ENCODE measurements at places on chromosomes 6 and 20. TPM values are rescaled to one million over a fixed set of nuclear protein-coding genes. Genes with fewer than 3 reads are reported as not detected.
A peak's percentile ranks its signal among the peaks of the same experiment; 100 is the strongest.

The SLC22A2 gene
- not detected for total RNA-seq

DNA sequence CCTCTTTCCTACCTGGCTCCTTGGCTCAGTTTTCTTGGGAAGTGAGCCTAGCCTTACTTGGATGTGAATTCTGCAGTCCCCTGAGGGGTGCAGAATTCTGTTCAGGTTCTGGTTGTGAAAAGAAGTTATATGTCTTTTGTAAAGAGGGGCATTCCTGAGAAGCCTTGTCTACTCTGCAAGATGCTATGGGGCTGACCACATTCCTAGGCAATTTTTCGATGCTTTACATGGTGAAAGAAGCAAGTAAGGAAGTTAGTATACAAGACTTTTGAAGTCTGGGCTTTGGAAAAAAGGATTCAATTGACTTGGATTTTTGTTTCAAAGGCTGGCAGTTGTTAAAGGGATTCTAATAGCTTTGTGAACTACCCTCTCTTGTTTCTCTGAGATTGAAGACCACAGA is 167.9 kb upstream of the STMND1 start:
- DNase-seq: no peak
- H3K4me1 ChIP-seq: no peaks in the 10 kb centered on the region
- H3K27me3 ChIP-seq: no peaks in the 10 kb centered on the region
- no peak overlapping the region for H3K27ac ChIP-seq

- H3K36me3 ChIP-seq: no peaks in the 10 kb centered on the region
- H3K27me3 ChIP-seq: peaks cover 33% of the 10 kb centered on the region
- peak; percentile 62 for DNase-seq
- peaks cover 15% of the 10 kb centered on the region for H3K4me1 ChIP-seq
These were observed 1.9 kb upstream of the NKAIN4 start for GRCh38 chr20:63255931-63256704.

- no peak for DNase-seq
- no peak overlapping the region for H3K4me3 ChIP-seq
- H3K27ac ChIP-seq: no peak overlapping the region
- no peaks in the 10 kb centered on the region for H3K27me3 ChIP-seq
- H3K36me3 ChIP-seq: peaks cover 3% of the 10 kb centered on the region
- peaks cover 3% of the 10 kb centered on the region for H3K4me1 ChIP-seq
These were observed 28.8 kb downstream of the MTRES1 start for GRCh38 chr6:107056796-107057195.

- no peak overlapping the region for H3K4me3 ChIP-seq
- no peak for DNase-seq
- H3K27ac ChIP-seq: no peak overlapping the region
- no peaks in the 10 kb centered on the region for H3K27me3 ChIP-seq
- no peaks in the 10 kb centered on the region for H3K4me1 ChIP-seq
- H3K36me3 ChIP-seq: no peaks in the 10 kb centered on the region
These were observed 132.8 kb downstream of the PFDN4 start for GRCh38 chr20:54340667-54341081.

The ADGRF4 gene
- total RNA-seq: 0.20 TPM

The KIF25 gene
- total RNA-seq: not detected

DNA sequence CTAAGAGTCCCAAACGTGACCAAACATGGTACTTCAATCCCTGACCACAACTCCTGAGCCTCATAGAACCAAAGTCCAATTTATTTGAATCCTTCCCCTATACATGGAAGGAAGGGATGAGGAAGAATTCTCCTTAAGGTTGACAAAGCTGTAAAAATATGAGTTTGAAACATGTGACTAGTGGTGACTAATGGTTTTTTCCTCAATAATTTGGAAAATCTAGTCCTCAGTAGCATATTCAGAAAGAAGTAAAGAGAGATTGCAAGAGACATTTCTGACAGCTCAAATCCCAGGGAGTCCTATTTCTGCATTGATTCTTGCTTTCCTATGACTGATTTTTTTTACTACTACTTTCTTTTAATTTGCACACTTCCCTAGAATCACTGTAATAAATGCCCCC is 443.7 kb downstream of the FRK start:
- no peak overlapping the region for H3K27ac ChIP-seq
- no peaks in the 10 kb centered on the region for H3K4me1 ChIP-seq
- H3K36me3 ChIP-seq: no peaks in the 10 kb centered on the region
- H3K27me3 ChIP-seq: no peaks in the 10 kb centered on the region

DNA sequence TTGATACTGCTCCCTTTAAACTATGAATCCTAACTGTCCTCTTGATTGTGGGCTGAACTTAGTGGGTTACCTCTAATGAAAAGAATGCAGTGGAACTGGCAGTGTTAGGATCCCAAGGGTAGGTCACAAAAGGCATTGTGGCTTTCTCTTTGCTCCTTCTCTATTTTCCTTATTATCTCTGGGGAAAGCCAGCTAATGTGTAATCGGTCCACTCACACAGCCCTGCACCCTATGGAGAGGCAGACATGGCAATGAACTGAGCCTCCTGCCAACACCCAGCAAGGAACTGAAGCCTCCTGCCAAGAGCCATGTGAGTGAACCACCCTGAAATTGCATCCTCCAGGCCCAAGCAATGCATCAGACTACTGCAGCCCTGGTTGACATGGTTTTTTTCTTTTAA is 24.6 kb upstream of the ZNF133 start:
- no peak overlapping the region for H3K27ac ChIP-seq
- H3K36me3 ChIP-seq: no peaks in the 10 kb centered on the region
- DNase-seq: no peak
- no peaks in the 10 kb centered on the region for H3K4me1 ChIP-seq
- H3K4me3 ChIP-seq: no peak overlapping the region
- H3K27me3 ChIP-seq: no peaks in the 10 kb centered on the region

DNA sequence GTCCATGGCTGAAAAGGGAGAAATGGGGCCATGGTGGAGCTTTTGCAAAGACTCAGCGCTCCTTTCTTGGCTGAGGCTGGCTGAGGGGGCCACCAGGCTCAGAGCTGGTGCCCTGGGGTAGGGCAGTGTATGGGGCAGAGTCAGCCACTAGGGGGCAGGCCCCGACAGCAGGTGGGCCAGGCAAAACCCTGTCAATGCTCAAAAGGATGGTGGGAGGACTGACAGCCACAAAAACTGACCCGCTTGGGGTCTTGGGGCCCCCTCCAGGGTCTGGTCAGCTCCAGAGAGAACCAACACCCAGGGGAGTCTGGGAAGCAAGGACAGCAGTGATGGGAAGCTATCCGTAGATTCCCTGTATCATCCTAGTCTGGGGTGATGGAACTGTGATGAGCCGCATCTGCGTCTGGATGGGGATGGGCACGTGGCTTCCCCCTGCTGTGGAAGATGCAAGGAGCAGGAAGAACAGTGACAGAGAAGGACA is 306.9 kb downstream of the DHX35 start:
- DNase-seq: peak; percentile 24
- H3K27me3 ChIP-seq: no peaks in the 10 kb centered on the region
- H3K27ac ChIP-seq: no peak overlapping the region
- no peaks in the 10 kb centered on the region for H3K36me3 ChIP-seq
- H3K4me1 ChIP-seq: peaks cover 8% of the 10 kb centered on the region

All from upper lobe of left lung (tissue), 6 donors.